ENCODE measurements at places on chromosomes 5 and 9.

DNA sequence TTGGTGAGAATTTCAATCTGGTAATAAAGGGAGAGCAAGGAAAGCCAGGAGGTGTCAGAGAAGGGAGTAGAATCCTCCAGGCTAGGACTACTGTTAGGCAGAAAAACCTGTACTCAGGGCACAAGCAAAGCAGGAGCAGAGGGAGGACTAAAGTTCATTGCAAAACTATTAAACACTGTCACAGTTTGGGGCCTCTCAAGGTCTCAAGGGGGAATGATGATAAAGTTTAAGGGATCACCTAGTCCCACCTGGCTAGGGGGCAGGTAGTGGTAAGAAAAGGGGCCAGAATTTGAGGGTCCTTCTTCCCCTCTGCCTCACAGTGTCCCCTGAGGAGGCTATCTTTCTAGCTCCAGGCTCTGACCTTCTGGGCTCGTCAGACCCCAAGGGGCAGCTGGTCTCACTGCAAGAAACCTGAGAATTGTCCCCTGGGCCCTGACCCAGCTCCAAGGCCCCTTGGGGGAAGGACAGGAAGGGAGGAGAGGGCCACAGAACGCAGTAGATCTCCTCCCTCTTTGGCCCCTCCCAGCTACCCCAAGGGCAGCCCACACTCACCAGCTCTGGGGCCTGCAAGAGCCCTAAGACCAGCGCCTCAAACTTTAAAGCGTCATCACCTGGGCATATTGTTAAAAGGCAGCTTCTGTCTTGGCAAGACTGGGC lies 974 bp downstream of the CCDC69 start:
- peak; percentile 58 for DNase-seq

- peak; percentile 62 for DNase-seq
Measured at GRCh38 chr5:98768160-98768959, 5.1 kb upstream of the RGMB start.

DNA sequence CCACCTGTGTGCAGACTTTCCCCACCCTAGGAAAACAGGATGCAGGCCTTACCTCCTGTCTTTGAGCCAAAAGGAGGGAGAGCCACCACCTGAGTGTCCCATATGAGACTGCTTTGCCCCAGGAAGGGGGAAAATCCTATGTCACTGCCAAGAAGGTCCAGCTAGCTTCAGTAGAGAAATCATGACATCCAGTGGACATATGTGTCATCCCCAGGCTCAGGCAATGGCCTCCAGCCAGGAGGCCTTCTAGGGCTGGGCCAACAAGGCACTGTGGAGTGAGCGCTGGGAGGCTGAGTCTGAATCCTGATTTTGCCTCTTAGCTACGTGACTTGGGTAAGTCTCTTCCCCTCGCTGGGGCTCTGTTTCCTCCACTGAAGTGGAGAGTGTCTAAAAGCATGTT lies 60.2 kb downstream of the SMIM23 start:
- DNase-seq: no peak

DNA sequence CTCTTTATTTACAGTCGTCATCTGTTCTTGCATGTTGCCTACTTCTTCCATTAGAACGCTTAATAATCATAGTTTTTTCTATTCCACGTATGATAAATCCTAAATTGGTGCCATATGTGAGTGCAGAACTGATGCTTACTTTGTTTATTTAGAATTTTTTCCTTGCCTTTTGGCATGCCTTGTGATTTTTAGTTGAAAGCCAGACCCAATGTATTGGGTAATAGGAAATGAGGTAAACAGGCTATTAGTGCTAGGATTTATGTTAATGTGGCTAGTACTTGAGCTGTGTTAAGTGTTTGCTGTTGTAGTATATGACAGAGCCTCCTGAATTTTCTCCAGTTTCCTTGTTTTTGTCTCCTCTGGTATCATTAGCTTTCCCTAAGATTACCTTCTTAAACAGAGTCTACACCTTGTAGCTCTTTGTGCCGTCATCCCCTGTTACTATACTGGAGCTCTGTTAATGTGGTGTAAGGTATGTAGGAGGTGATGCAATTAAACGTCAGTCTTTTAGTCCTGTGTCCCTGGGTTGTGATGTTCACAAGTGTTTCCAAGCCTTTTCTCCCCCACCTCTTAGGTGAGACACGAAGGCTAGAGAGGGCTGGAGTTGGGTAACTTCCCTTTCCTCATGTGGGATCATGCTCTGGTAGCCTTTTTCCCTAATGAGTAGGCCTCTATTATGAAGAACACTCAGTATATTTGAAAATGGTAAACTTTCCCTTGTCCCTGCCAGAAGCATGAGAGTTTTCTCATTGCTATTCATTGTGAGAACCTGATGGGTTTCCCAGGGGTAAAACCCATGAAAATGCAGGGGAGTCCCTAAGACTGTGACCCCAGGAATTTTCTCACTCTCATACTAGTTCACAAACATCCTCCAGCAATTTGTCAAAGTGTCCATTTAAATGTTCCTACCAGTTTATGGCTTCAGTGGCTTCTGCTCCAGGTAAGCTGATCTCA lies 21.2 kb downstream of the SPATA31D3 start:
- no peak for DNase-seq

- no peak for DNase-seq
Measured at GRCh38 chr5:113230711-113231652, 203.8 kb downstream of the TSSK1B start.
